ENCODE measurements at places on chromosomes 3 and 15. TPM values are rescaled to one million over a fixed set of nuclear protein-coding genes. Genes with fewer than 3 reads are reported as not detected.

The PRSS50 gene
- not detected for total RNA-seq

The IMPG2 gene
- total RNA-seq: not detected

The TMEM87A gene
- total RNA-seq: 36.2 TPM

The SLMAP gene
- total RNA-seq: 24.6 TPM

The P2RY12 gene
- not detected for total RNA-seq

The CHRNA7 gene
- 4.0 TPM for total RNA-seq
